ENCODE measurements at places on chromosomes 6 and 20.
A peak's percentile ranks its signal among the peaks of the same experiment; 100 is the strongest.

DNA sequence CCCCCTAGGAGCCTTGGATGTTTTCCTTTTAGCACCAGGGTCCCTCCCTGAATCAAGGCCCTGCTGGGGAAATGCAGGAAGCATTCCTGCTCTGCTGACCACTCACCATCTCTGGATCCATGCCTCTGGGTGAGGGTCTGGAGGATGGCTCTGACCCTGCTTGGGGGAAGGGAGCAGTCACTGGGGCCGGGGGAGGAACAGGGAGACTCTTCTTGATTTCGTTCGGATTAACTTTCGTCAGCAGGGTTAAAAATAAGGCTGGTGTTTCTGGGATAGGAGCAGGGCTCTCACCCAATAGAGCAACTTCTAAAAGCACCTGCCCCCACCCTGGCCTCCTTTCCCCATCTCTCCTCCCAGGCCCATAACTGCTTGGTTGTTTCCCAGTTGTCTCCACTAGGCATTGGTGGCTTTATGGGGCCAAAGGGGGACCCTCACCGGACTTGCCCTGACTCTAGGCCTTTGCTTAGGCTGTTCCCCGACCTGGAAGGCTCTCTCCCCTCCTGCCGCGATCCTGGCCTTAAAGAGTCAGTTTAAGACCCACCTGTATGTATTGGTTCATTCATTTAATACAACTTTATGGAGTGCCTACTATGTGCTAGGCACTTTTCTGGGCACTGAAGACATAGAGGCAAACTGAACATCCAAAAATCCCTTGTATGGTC lies 63.0 kb downstream of the JPH2 start:
- no peak for DNase-seq

GRCh38 chr6:117399924-117400323 lies 25.8 kb downstream of the ROS1 start:
- no peak for DNase-seq

- DNase-seq: no peak
Observed at GRCh38 chr6:84521511-84521910, 242.9 kb downstream of the TBX18 start.

- peak; percentile 57 for DNase-seq
Observed at GRCh38 chr6:32439602-32440214, at the start of gene HLA-DRA. Gene HLA-DRA, plus strand, starts transcription at chr6:32439887. Its CDS starts 64 bp downstream, at chr6:32439951.

DNA sequence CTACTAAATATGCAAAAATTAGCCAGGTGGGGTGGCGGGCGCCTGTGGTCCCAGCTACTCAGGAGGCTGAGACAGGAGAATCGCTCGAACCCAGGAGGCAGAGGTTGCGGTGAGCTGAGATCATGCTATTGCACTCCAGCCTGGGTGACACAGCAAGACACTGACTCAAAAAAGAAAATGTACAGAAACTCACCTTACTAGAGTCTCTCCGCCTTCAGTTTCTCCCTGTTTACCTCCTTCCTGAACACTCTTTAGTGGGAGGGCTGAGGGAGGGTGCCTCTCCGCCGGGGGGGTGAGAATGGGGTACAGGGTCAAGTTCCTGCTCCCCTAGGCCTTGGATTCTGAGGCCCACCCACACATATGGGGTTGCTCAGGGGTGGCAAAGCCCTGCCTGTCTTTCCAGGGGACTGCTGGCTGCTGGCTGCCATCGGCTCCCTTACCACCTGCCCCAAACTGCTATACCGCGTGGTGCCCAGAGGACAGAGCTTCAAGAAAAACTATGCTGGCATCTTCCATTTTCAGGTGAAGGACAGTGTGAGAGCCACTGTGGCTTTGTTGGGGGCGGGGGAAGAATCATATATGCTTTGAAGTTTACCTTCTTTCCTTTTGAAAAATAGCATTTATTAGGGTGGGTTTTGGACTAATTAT lies 13.4 kb downstream of the CAPN11 start:
- DNase-seq: no peak

DNA sequence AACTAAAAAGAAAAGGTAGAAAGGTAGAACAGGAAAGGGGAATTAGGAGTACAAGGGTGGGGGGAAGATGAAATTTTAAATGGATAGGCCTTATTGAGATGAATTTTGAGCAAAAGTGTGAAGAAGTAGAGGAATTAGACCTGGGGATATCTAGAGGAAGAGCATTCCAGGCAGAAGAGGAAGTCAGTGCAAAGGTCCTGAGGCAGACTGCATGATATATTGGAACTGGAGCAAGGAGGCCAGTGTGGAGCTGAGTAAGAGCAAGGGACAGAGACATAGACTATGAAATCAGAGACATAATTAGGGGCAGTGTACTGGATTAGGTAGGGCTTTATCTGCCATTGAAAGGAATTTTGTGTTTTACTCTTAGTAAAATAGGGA lies 40.4 kb downstream of the MAPK14 start:
- DNase-seq: no peak

DNA sequence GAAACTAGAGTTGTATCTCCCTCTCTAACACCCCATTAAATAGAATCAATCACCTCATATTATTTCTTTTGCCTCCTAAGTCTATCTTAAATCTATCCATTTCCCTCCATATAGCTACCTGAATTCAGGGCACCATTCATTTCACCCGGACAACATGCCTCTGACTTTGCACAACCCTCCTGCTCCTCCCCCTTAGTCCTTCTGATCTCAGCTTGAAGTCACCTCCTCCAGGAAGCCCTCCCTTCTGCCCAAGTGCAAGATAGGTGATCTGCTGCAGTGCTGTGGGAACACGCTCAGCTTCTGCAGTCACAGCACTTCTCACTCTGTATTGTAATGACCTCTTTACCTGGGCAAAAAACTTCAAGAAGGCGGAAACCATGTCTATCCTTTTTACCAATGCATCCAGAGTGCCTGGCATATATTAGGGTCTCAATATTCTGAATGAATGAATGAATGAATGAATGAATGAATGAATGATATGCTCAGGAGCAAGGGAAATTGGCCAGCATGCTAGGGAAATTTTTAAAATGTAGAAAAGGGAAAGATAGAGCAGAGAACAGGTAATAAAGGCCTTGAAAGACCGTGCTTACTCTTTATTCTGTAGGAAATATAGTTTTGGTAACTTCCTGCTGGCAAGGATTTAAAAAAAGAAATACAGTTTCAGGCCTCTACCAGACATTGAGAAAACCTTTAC lies 41.7 kb downstream of the MBOAT1 start:
- DNase-seq: no peak

DNA sequence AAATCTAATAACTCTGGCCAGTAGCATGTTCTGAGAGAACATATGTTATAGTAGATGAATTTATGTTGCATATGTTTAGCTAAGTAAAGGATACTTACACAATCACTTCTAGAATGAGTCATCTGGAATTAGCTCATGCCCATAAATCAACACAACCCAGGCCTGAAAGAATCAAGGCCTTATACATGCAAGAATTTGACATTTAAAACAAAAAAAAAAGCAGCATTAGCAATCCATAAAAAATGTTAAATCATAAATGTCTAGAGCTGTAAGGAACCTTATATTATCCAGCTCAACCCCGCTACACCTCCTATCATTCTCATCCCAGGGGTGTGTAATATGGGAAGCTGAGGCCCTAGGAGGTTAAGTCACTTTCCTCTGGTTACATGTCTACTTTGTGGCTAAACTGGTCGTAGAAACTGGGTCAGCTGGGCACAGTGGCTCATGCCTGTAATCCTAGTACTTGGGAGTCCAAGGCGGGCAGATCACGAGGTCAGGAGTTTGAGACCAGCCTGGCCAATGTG lies 105.2 kb upstream of the CARMIL1 start:
- peak; percentile 92 for DNase-seq

GRCh38 chr20:49478754-49479689 lies 3.4 kb downstream of the KCNB1 start:
- DNase-seq: no peak
